ENCODE measurements at places on chromosomes 5 and 9.

- no peak for DNase-seq
Measured at GRCh38 chr5:115683081-115683480, 57.2 kb upstream of the TMED7 start.

- no peak for DNase-seq
Measured at GRCh38 chr5:174980952-174981351, 256.6 kb downstream of the MSX2 start.

GRCh38 chr5:91864962-91865361 is 481.8 kb upstream of the ARRDC3 start:
- DNase-seq: no peak

- no peak for DNase-seq
Measured at GRCh38 chr5:84384604-84385575, at the start of gene EDIL3. TSS of gene EDIL3 (minus strand) at chr5:84384880. CDS start at chr5:84384374, 506 bp downstream.

- no peak for DNase-seq
Measured at GRCh38 chr9:92353051-92353450, 27.3 kb downstream of the CENPP start.

GRCh38 chr5:61438298-61438970 is 106.4 kb downstream of the ZSWIM6 start:
- DNase-seq: no peak

DNA sequence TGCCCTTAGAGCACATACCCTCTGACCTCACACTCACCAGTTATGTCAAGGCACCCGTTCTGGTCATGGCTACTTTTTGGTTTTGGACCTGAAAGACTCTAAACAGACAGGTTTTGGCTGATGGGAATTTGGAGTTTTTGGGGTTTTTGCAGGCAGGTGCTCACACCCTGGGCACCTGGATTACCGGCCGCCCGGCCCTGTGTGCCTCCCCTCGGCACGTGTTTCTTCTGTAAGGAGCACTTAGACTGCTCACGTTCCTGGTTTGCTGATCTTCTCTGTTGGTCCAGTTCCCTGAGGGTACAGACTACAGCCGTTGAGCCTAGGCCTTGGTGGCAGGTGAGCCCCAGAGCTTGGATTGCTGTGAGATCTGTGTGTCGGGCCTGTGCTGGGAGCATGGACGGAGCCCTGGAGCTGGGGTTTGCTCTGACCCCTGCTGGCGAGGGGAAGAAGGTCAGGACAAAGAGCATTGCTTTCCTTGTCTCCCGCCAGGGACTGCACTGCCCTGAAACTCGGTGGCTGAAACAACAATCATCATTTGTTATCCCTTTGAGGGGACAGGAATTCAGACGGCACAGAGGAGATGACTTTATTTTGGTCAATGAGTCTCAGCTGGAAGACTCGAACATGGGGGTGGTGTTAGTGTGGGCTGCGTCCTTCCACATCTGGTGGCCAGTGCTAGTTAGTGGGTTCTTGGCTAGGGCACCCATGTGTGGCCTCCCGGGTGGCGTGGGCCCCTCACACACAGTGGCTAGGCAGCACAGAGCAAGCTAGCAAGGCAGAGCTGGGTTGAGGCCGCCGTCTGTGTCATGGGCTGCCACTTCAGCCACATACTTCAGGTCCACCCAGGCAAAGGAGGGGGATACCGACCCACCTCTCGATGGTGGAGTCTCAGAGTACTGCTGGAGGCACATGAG is 76.4 kb downstream of the EHMT1 start:
- peak; percentile 24 for DNase-seq

- no peak for DNase-seq
Measured at GRCh38 chr9:102779356-102779755, 215.8 kb upstream of the CYLC2 start.

- no peak for DNase-seq
Measured at GRCh38 chr5:91024727-91025126, 358.4 kb downstream of the ARRDC3 start.

GRCh38 chr9:129910628-129911567 is 75.6 kb downstream of the USP20 start:
- DNase-seq: no peak

GRCh38 chr5:150246429-150246828 is 43.1 kb downstream of the CAMK2A start:
- DNase-seq: no peak

GRCh38 chr5:542319-543311 is 18.4 kb upstream of the SLC9A3 start:
- no peak for DNase-seq

DNA sequence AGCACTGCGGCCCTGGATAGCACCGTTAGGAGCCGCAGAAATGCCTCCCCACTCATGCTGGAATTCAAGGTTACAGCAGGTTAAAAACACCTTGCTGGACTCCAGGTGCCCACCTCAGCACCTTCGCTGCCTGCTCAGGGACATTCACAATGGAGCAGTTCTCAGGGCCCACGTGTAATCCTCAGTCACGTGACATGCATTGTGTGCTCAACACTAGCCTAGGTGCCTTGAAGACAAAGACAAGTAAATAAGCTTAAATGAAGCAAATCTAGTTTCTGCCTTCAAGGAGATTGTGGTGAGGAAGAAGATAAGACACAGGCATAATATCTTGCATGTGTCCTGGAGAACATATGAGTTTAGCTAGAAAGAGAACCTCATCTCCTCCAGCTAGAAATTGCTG is 82.1 kb downstream of the FSTL4 start:
- no peak for DNase-seq

- DNase-seq: peak; percentile 6
Measured at GRCh38 chr5:9898319-9898718, 268.2 kb upstream of the TAS2R1 start.

- DNase-seq: no peak
Measured at GRCh38 chr5:62585306-62585705, 6.7 kb downstream of the LRRC70 start.

DNA sequence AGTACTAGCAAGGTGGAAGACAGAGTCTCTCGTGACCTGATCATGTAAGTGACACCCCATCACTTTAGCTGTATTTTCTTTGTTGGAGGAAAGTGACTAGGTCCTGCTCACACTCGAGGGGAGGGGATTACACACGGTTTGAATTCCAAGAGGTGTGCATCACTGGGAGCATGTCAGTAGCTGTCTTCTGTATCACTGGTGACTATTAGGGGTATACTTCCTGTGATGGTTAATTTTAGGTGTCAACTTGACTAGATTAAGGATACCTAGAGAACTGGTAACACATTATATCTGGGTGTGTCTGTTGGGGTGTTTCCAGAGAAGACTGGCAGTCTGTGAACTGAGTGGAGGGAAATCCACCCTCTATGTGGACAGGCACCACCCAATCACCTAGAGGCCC is 22.5 kb downstream of the FOXD1 start:
- no peak for DNase-seq

DNA sequence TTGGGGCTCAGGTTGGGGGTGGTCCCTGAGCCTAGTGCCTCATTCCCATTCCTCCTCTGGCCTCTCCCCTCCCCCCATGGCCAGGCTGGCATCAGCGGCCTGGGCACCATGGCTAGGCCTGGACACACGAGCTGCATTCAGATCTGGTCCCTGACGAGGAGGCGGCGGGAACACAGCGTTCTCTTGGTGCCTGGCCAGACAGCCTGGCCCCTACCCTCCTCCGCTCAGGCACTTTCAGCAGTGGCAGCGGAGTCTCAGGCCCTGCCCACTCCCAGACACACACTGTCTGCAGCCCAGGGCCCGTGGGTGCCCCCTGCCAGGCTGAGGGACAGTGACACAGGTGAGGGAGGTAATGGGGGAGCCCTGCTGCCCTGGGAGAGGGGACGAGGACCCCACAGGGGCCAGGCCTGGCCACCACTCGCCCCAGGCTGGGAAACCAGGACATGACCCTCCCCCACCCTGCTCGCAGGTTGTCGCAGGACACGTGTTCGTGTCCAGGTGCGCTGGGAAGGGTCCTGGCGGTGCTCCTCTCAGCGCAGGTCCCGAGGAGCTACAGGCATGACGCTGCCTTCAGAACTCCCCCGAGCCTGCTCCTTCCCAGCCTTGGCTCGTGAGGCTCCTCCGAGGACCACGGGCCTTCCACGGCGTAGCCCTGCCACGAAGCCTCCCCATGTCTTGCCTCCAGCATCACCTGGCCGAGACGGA is 19.9 kb upstream of the UBAC1 start:
- no peak for DNase-seq

DNA sequence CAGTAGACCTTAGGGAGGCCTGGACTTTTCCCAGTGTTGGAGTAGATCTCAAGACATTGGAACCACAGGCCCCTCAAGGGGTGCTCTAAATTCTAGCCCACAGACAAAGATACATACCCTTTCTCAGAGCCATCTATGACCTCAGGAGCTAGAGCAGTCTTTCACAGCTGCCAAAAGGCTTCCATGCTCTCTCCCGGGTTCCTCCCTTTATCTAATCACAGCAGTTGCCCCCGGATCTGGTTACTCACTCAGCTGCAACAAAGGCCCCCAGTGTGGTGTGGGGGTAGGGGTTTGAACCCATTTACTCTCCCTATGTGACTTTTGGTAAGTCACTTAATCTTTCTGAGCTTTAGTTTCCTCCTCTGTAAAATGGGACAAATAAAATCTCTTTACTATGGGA is 27.0 kb downstream of the POU4F3 start:
- DNase-seq: no peak

DNA sequence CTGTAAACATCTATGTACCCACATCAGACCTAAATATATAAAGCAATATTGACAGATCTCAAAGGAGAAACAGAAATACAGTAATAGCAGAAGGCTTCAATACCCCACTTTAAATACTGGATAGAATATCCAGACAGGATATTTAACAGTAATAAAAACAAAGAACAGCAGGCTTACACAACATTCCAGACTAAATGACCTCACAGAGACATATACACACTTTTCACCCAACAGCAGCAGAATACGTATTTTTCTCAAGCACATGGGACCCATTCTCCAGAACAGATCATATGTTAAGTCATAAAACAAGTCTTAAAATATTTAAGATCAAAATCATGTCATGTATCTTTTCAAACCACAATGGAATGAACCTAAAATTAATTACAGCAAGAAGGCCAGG is 76.8 kb downstream of the CAMSAP1 start:
- DNase-seq: no peak

DNA sequence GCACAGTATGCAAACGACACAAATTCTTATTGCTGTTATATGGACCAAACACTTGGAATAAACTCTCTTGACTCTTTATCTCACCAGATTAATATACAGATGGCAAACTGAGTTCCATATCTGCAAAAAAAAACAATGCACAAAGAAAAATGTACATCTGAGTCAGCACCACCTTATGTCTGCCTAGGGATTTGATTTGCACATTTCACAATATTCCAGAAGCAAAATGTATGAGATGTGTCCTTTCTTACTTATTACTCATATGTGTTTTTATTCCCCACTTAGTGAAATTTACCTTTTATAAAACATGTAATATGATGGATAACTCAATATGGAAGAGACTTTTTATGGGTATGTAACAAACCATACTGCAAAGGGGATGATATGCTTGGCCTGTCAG is 236.9 kb downstream of the GLIS3 start:
- no peak for DNase-seq

- no peak for DNase-seq
Measured at GRCh38 chr9:4717815-4718214, 23.2 kb downstream of the AK3 start.

DNA sequence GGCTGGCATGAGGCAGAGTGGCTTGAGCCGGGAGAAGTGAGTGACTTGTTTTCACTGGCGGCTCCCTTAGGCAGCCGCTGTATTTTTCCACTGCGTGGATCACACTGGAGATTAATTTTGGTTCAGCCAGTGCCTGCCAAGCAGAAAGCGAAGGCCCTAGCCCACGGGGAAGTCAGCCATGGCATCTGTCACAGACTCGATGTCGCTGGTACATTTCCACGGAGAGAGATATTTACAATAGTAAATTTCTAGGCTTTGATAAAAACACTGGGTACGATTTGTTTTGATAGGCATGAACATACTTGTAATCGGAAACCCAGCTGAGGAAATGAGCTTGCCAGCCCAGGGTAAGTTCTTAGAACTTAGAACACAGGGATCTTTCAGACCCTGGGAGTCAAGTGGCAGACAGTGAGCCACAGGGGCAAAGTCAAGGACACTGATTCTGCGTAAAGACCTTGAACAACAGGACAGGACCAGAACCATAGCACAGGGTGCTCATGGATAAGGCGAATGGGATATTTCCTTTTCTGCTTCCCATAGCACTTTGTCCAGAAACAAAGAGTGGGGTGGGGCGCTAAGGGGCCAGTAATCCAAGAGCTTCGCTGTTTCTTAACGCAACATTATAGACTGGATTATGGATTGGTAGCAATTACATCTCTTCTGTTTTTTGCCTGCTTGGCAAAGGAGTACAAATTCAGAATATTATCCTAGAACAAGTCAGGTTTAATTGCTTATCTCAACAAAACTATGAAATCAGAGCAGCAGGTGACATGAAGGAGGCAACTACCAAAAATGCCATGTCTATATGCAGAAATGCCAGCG is 4.5 kb downstream of the DUSP1 start:
- DNase-seq: peak; percentile 77

DNA sequence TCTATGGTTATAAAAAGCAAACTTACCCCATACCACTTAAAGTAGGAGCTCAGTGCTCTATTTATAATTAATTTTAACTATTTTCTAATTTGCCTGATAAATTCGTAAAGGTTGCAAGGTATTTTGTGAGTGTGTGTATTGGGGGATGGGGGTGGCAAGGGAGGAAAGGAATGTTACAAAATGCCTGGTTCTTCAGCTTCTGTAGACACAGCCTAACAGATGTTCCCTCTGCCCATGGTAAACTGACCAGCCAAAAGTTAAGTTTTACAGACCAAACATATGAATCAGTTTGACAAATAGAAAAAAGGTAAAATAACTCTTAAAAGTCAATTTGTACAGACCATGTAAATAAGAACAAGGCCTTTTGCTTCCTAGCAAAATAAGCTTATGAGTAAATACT is 232.6 kb downstream of the KIAA0825 start:
- no peak for DNase-seq

DNA sequence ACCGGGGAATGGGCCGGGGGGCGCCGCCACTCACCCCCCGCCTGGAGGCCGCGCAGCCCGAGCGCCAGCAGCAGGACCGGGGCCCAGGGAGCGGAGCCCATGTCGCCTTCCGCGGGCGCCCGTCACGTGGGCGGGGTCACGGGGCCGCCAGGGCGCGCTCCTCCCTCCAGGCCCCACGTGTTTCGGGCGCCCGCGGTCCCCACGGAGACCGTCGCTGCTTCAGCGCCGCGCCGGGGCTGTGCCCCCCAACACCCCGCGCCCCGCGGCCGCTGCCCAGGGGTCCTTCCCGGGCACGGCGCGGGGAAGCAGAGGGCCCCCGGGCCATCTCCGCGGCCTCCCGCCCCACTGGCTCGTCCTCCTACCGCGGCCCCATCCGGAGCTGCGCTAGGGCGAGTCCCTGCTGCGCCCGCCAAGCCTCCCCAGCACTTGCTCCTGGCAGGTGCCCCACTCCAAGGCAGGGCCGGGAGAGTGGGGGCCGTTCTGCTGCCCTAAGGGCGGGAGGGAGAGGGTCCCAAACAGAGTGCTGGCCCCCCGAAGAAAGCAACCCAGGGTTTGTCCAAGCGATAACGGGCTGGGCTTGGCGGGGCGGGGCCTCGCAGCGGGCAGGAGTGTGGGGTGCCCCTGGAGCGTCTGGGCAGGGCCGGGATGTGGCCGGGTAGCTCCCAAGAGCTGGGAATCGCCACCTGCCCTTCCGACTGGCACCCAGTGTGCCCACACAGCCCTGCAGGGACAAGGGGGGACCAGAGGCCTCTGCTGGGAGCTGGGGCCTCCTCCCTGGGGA is at the start of gene DPP7:
DPP7 (minus strand) TSS at position 121 of the 781 bp plus-strand sequence; CDS start at position 101, 20 bp downstream.
- DNase-seq: peak; percentile 69
